CD4-positive, alpha-beta T cell (primary cell): ENCODE measurements at places on chromosomes 12 and 14. TPM values are rescaled to one million over a fixed set of nuclear protein-coding genes. Genes with fewer than 3 reads are reported as not detected.

The UNC119B gene
- 10.7 TPM for total RNA-seq

The SEL1L gene
- total RNA-seq, result 40.6 TPM

The CLEC4D gene
- not detected for total RNA-seq

The IFNG-AS1 gene
- total RNA-seq, result 1.1 TPM

The FLRT2 gene
- total RNA-seq, result not detected

The CISTR gene
- not detected for total RNA-seq

The APOF gene
- total RNA-seq, result not detected

The TMEM179 gene
- not detected for total RNA-seq

The PAWR gene
- 3.2 TPM for total RNA-seq

The SOAT2 gene
- total RNA-seq, result 0.22 TPM

The TAS2R50 gene
- total RNA-seq, result 0.36 TPM

The CPNE8 gene
- total RNA-seq, result 2.7 TPM
